ENCODE measurements at places on chromosomes 5 and 9.

DNA sequence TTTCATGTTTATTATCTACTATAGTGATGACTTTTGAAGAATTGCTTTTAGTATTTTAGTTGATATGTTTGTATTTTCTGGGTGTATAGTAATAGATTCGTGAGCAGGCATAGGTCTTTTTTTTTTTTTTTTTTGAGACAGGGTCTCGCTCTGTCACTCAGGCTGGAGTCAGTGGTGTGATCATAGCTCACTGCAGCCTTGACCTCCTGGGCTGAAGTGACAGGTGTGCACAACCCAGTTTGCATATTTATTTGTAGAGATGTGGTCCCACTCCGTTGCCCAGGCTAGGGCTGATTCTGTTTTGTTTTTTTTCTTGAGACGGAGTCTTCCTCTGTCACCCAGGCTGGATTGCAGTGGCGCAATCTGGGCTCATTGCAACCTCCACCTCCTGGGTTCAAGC, 11.9 kb downstream of the ERBIN start:
- no peak for DNase-seq

- DNase-seq: no peak
Measured at GRCh38 chr9:5479994-5480694, 29.8 kb downstream of the CD274 start.

DNA sequence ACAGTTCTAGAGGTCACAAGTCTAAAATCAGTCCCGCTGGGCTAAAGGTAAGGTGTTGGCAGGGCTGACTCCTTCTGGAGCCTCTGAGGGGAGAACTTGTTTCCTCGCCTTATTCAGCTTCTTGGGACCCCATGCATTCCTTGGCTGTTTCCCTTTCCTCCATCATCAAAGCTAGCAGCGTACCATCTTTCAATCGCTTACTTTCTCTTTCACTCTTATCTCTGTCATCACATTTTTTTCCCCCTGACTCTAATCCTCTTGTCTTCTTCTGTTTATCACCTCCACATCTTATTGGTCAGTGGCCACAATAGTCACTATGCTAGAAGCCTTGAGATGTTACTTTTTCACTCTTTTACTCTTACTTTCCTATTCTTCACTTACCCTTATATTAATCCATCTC, 72.5 kb upstream of the SPEF2 start:
- no peak for DNase-seq

- DNase-seq: no peak
Measured at GRCh38 chr9:35867538-35867937, 2.7 kb downstream of the OR13J1 start.

GRCh38 chr5:126009566-126009965, 413.6 kb upstream of the GRAMD2B start:
- no peak for DNase-seq

DNA sequence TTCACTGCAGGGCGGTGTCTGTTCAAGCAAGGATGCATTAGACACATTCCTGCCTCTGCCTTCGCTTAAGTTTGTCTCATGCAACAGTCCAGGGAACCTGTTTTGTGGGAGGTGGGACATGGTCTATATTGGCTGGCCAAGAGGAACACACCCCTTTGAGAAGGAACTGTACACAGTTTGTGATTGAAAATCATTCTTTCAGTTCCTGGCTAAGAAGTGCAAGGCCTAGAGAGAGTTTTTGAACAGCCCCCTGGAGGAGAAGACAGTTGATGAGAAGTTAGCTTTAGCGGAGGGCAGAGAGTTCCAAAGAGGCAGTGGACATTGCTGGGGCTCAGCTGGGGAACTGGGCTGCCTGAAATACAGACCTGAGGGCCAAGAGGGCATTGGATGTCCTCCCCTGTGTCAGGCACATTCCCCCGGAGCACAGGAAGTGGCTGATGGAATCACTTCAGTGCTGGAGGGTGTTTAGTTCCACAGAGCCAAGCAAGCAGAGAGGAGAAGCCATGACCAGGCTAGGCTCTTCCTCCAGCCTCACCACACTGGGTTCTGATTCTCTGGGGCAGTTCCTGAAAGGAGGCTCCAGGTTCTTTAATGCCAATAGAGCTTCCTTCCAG, 66.6 kb downstream of the RGS3 start:
- no peak for DNase-seq

DNA sequence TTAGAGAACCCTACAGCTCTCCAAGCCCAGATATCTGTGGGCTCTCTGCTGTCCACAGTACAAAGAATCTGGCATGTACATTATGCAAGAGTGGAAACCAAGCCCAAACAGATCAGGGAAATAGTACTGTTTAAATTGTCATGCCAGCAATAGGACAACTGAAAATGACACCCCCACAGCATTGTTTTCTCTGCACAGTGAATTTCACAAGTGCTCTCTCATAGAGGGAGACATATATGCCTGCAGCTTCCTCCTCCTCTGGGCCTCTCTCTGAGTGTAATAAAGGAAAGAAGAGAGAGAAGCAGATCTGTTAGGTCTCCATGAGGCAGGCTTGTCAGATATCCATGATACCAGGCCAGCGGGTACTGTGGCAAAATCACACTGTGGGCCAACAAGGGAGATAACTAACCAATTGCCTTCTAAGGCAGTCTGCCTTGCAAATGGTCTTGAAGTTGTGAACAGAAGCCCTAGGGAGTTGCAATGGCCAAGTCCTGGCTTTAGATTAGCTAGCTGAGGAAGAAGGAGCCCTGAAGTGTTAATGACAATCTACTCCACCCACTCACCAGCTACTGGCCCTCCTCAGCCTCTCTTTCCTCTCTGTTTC, 54.4 kb upstream of the JMY start:
- no peak for DNase-seq

GRCh38 chr5:106489004-106489403, 1181.7 kb downstream of the EFNA5 start:
- DNase-seq: no peak

DNA sequence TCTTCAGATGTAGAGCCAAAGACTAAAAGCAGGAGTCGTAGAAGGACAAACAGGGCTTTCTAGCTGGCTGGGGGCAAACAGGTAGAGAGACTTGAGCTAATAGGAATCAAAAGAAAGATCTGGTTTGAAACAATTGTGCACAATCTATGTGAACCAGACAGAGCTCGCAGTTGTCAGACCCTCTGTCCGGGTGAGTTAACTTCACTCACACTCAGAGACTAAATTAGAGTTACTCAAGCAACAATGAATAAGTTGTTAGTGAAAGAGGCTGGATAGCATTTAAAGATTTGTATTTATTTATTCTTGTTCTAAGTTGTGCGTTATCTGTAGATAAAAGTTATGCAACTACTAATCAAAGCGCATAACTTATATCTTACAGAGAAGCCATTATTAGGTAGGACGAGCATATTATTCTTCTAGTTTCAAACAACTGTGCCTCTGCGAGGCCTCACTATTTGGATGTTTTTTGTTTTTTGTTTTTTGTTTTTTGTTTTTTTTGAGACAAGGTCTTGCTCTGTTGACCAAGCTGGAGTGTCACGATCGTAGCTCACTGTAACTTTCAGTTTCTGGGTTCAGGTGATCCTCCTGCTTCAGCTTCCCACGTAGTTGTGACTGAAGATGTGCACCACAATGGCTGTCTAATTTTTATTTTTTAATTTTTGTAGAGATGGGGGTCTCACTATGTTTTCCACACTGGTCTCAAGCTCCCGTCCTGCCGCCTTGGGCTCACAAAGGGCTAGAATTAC, 13.2 kb upstream of the LNPEP start:
- no peak for DNase-seq

- DNase-seq: no peak
Measured at GRCh38 chr9:129464972-129465833, 155.7 kb downstream of the C9orf50 start.

Measured in activated effector memory CD4-positive, alpha-beta T cell treated with Interleukin-2 at 50 U/mL for 16 hours (primary cell).